ENCODE measurements at places on chromosomes 16 and 17.

DNA sequence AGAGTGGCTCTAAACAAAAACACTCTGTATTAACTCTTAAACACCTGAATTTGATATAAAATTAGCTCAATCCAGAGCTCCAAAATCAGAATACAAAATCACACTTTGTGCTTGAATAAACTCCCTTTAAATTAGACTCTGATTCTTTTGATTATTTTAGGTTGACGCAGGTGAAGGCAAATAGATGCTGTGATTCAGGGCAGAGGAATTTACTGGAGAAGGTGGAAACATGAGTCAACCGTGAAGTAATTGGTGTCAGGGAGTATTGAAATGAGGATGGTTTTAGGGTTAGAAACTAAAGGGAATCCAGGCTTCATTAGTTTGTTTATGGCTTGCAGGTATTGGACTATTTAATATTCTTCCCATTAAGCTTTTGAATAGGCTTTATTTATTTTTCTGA is 37.1 kb upstream of the TEKT1 start:
- DNase-seq: no peak

DNA sequence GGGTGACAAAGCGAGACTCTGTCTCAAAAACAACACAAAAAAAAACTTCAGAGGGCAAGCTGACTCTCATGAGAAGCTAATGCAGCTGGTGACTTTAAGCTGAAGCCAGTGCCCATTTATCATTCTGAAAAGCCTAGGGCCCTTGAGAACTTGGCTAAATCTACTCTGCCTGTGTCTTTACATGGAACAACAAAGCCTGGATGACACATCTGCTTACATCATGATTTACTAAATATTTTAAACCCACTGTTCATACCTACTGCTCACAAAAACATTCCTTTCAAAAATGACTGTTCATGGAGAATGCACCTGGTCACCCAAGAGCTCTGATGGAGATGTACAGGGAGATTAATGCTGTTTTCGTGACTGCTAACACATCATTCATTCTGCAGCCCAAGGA is 6.1 kb upstream of the ALOX12 start:
- no peak for DNase-seq

DNA sequence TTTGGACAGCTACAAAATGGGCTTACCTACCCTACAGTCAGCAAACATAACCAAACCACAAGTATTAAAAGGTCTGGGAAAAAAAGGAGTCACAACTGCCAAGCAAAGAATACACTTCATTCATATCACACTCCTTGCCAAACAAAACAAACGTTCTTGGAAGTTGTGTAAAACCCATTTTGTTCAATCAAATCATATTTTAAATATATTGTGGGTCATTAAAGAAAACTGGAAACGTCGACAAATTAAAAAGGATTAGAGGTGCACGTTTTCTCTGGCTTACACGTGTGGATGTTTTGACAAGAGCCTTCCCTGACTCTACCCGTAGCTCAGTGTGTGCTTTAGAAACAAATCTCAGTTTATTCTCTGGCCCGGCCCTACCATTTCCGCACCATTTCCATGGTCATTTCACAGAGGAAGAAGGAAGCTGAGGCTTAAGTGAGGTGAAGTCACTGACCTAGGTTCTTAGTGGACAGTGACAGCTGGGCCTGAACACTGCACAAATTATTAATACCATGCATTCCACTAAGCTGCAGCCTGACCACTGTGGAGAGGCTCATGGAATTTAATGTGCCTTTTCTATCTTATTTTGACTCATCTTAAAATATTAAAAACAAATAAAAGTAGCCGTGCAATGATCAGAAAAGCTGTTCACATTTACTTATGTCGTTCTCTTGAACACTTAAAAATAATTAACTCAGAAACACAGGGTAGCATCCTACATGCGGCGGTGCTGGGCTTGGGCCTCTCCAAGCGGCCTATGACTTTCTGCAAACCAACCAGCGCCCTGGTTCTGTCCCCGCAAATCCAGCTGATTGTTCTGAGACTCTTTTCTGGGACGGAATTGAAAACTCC is 968 bp downstream of the CEP112 start:
- no peak for DNase-seq

GRCh38 chr16:19384656-19385055 is 33.0 kb upstream of the TMC5 start:
- no peak for DNase-seq

DNA sequence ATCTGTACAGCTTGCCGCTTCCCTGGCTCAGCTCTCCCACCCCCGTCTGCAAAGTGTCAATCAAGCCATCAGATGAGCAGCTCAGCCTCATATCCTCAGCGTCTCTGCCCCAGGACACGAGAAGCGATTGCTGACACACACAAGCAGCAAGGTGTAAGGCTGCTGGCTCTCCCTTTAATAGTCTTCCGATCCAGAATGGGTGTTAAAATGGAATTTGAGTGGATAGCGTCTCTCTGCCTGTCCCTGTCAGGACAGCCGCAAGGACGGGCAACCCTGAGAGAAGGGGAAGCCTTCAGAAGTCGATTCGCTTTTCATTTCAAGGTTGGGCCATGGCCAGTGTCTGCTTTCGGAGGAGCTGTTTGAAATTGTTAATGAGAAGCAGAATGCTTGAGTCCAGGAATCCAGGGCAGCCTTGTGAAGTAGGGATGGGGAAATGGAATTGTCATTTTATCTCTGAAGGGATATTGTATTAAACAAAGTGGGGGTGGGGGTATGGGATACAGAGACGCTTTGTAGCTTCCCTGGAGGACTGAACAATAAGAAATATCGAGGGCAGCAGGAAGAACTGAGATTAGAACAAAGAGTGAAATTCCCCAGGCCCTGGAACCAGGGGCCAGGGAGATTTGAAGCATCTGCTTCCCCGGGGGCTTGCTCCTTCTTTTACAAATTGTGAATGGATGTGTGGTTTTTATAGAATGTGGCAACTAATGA is 4.7 kb upstream of the PIPOX start:
- no peak for DNase-seq

All from endothelial cell (in vitro differentiated cells).